ENCODE measurements at places on chromosomes 7 and 10.

DNA sequence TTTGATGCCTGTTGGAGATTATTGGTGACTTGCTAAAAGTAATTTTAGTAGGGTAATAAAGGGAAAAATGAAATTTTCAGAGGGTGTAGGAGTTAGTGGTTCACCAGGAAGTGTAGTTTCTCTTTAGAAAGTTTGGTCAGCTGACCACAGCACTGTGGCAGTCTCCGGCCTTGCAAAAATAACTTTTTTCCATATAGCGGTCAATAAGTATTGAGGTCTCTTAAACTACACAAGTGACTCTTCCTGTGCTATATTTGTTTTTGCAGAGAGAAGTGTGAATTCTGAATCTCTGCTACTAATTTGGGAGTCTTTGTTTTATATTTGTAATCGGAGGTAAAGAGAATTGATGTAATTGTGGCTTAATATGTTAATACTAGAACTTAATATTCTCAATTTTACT lies 24.3 kb downstream of the PTPN12 start:
- no peak for DNase-seq

DNA sequence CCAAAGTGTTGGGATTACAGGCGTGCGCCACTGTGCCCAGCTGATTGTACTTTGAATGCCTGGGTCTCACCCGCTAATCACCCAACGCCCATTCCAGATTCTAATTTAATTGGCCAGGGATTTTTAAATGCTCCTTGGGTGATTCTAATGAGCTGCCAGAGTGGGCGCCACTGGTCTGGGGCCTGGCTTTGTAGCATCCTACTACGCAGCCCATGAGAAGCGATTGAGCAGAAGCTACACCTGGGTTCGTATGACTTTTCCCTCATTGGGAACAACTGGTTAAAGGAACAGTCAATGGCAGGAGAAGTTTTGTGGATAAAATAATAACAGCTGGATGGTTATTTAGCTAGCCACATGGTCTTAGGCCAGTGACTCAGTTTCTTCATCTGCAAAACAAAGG lies 108.0 kb downstream of the SPAG6 start:
- no peak for DNase-seq

DNA sequence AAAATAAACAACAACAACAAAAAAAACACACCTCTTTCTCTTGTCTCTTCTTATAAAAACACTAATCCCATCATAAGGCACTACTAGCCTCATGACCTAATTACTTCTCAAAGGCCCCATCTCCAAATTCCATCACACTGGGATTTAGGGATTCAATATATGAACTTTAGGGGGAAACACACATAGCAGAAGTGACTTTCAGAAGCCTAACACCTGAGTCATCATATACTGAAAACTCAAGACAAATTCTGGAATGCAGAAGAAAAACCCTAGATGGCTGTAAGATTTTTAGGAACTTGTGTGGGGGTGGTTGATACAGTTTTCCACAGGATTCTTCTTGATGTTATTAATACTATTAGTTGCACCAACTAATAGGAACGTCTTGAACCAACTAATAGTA lies 33.7 kb upstream of the CSTF2T start:
- DNase-seq, result no peak

DNA sequence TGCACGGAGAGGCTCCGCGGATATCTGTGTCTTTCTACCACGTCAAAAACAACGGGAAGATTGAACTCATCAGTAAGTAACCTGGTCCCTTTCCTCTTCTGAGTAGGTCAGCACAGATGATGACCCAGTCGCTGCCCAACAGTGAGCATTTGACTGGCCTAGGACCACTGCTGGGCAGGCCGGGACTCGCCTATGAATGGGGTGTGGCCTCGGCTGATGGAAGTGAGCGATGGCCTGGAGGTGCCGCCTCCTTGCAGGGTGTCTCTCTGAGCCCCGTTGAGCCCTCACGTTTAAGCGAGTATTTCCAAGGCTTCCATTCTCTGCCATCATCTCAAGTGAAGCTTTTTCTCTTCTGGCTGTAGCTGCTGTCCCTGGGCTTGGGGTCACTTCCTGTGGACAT lies 18.1 kb downstream of the EIF3B start:
- DNase-seq, result no peak

DNA sequence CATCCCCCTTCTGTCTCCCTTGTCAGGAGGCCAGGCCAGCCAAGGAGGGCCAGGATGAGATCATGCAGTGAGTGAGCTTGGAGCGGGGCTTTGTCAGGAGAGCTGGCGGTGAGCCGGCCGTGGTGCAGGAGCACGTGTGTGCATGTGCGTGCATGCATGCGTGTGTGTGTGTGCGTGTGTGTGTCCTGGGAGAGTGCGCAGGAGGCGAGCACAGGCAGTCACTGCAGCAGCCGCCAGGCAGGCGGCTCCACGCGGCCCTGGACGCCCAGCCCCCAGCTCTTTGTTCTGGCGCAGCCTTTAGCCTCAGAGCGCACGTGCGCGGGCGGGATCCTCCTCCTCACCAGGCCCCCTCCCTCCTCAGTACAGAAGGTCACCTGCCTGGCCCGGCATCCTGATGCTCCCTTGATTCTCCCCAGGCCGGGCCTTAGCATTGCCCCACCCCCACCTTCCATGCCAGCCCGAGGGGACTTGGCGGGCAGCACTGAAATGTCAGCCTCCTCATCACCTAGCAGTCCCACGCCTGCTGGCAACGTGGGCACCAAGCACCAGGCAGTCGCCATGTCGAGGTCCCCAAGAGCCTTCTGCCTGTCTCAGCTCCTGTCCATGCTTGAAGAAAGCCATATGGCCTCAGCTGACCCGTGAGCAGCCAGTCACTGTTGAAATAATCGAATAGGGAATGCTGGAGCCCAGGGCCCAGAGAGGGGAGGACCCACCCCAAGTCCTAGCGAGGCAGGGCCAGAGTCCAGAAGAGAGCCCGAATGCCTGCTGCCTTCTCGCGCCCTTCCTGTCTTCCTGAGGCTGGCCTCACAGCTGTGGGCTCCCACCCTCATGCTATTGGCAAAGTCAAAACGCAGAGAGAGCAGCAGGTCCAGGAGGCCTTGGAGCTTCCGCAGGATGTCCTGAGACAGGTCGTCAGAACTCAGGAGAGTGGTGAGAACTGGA lies 125.9 kb upstream of the PPIF start:
- peak; percentile 88 for DNase-seq

GRCh38 chr7:27603813-27604212 lies 58.9 kb downstream of the HIBADH start:
- no peak for DNase-seq

GRCh38 chr10:86786368-86786767 lies 29.9 kb downstream of the BMPR1A start:
- DNase-seq, result no peak

DNA sequence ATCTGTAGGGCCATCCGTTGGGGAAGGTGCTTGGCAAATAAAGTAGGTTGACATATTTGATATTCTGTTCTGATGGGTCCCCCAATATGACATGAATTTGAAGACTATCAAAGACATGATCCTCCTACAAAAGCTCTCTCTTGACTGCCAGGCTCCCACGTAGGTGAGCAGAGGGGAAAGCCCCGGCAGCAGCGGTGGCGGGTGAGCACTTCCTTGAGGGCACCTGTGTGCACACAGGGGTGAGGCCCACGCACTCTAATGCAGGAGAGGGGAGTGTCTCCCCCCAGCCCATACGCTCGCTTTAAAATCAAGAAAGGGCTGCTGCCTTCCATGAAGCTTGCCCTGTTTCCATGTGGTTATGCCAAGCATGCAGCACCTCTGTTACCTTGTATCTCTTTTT lies 100.4 kb downstream of the TAX1BP1 start:
- no peak for DNase-seq

GRCh38 chr7:157827045-157827862 lies 490.4 kb downstream of the DNAJB6 start:
- DNase-seq, result no peak

DNA sequence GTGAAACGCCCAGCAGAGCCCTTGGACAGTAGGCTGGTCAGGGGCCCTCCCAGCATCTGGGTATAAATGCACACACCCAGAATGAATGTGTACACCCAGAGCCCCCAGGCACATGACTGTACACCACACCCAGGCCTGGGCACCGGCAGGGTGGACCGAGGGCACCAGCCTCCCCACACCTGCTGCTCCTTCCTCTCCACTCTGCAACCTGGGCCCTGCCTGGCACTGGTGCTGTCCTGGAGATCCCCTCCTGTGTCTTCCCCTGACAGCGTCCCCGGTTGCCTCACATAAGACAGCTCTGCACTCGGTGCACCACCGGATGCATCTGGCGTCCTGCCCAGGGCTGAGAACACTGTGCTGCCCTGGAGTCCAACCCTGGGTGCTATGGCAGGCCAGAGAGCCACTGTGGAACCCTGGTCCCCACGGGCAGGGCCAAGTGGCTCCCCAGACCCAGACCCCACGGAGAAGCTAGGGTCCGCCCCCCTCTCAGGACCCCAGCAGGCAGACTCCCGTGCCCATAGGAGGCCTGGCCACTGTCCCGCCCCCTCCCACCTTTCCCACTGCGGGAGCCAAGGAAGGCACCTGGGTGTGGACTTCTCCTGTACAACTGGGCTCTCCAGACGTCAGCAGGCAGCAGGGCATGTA lies 6.6 kb downstream of the RASGEF1A start:
- no peak for DNase-seq

DNA sequence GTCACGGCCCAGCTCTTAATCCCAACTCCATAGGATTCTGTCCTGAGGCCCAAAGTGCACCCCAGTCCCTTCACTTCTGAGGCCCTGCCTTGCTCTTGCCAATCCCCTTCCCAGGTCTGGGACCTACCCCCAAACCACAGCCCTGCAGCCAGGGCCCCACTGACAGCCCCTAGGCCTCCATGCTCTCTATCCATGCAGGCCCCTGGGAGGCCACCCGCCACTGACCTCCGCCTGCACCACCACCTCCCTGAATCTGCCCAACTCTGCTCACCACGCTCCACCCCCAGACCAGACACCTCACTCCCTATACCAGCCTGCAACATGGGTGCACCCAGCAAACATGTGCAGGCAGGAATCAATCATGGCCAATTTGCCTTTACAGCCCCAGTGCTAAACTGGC lies 10.2 kb downstream of the SLIT1 start:
- DNase-seq, result no peak

Measured in NCI-H446 treated with DMSO at 0.1 percent for 48 hours (cell line).